ENCODE measurements at places on chromosomes 6 and 20. TPM values are rescaled to one million over a fixed set of nuclear protein-coding genes. Genes with fewer than 3 reads are reported as not detected.

Gene SPEF1
- 0.41 TPM for total RNA-seq

Gene SNX14
- total RNA-seq, result 119 TPM

Gene MMP24
- total RNA-seq, result 7.1 TPM

DNA sequence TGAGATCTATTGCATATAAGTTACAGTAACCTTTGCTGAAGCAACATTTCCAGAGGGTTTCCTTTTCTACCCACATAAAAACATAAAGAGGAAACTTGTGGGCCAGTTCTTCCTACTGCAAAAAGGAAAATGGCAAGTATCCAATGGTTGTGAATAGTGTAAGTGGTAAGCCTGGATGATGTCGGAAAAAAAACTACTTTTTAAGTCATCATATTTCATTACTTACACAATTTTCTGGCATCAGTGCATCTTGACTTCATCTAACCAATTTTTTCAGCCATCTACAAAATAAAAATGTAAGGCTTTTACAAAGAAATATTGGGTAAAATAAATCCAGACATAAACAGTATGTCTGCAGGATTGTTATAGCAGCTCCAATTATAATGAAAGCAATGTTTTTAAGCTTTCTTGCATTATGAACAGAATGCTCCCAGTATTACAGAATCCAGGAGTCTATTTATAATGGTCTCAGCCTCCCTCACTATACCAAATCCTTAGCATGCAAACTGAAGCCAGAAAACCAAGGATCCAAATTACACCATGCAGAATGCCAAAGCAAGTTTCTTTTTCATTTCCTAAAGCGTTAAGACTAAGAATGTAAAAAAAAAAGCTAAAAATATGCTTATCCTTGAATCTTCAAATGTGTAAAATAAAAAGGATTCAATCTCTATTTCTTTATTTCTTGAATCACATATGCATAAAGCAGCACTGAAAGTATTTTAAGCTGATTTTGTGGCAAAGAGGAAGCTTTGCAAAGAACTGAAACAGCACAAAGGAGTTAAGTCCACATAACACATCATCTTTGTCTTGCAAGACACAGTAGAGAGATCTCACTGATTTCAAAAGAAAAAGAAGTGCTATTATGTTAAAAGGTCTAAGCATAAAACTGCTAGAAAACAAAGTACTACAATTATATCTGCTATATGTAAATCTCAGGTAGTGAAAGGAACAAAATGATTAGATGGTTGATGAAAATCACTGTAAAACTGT, 126.8 kb upstream of the HMGCLL1 start:
- no peak for DNase-seq

DNA sequence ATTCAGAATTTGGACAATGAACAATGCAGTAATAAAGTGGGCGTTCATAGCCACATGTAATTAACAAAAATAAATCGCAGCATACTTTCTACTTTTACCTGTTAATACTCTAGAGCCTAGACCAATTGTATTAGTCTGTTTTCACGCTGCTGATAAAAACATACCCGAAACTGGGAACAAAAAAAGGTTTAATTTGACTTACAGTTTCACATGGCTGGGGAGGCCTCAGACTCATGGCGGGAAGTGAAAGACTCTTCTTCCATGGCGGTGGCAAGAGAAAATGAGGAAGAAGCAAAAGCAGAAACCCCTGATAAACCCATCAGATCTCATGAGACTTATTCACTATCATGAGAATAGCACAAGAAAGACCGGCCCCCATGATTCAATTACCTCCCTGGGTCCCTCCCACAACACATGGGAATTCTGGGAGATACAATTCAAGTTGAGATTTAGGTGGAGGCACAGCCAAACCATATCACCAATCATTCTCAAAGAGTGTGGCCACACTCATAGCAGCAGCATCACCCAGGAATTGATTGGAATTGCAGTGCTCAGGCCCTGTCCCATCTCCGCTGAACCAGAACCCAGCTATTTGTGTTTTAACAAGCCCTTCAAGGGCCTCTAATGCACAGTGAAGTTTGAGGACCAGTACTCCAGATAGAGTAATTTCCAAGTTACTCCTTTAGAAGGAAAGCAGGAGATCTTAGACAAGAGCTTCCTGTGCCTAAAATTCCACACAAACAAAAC, 650.0 kb downstream of the KIF16B start:
- no peak for DNase-seq

Gene WFDC10B
- not detected for total RNA-seq

DNA sequence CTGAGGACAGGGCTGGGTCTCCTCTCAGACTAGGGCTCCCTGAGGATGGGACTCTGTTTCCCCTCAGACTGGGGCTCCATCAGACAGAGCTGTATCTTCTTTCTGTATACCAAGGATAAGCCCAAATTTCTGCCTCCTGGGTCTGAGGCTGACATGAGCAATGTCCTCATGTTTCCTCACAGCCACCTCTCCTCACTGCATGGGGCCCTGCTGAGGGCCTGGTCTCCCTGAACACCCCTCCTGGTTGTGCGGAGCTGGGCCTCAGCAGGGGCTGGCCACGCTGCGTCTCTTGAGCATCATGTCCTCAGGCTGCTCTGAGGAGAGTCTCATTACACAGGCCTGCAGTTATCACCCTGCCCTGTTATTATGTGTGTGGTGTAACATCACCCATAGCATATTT, 144.6 kb downstream of the LRFN2 start:
- no peak for DNase-seq

GRCh38 chr6:147870506-147871110, 362.1 kb downstream of the SAMD5 start:
- no peak for DNase-seq

DNA sequence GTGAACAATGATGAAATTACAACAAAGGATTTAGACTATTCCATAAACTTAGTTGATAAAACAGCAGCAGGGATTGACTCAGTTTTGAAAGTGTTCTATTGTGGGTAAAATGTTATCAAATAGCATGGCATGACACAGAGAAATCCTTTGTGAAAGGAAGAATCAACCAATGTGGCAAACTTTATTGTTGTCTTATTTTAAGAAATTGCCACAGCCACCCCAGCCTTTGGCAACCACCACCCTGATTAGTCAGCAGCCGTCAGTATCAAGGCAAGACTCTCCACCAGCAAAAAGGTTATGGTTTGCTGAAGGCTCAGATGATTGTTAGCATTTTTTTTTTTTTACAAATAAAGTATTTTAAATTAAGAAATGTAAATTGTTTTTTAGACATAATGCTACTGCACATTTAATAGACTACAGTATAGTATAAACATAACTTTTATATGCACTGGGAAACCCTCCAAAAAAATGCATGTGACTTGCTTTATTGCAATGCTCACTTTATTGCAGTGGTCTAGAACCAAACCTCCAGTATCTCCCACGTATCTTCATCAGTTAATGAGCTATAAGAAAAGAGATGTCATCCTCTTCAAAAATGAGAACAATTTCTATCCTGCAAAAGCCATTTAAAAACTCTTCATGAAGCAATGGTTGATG, 162.7 kb downstream of the SOBP start:
- no peak for DNase-seq

Data from Panc1 (cell line).